Smooth muscle cell of bladder (primary cell): ENCODE measurements at places on chromosomes 1 and 21. TPM values are rescaled to one million over a fixed set of nuclear protein-coding genes. Genes with fewer than 3 reads are reported as not detected.

Gene OR14K1
- total RNA-seq: not detected in 2 replicates

Gene ESRRG
- 0.09 TPM in 1 of 2 replicates, not detected in the other for total RNA-seq

Gene GCSAML
- total RNA-seq: not detected in 2 replicates

Gene IL22RA1
- total RNA-seq: not detected in 2 replicates

Gene ATP5PO
- total RNA-seq: 158 and 173 TPM in 2 replicates
